ENCODE measurements at places on chromosomes 12 and 14.

- DNase-seq = no peak
These were observed 49.5 kb downstream of the RIMBP2 start for GRCh38 chr12:130666645-130667044.

DNA sequence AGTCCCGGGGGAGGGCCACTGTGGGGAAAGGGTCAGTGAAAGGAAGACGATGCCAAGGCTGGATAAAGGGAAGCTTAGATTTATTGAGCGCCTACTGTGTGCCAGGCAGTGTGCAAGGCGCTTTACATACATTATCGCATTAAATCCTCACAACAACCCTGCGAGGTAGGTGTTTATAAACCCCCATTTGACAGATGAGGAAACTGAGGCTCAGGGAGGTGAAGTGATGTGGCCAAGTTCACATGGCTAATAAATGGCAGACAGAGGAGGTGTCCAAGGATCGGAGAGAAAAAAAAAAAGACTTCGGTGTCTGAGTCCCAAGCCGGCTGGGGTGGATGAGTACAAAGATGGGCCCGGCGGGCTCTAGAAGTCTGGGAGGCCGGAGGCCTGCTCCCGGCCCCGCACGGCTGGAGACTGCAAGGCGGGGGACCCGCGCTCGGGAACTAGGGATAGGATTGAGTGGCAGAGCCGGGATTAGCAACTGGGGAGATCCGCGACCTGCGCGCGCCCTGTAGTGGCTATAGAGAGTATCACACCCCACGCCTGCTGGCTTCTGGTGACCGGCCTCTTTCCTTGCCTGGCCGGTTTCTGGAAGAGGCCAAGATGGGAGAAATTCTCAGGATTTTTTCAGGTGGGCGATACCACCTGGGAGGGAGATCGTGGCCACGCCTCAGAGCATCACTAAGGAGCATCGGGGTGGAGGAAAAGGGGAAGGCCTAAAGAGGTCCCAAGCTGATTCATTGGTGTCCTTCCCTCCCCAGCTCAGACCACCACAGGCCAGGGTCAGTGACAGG lies 3.9 kb downstream of the DDN start:
- peak; percentile 88 for DNase-seq

- DNase-seq = no peak
These were observed 26.4 kb upstream of the NOS1 start for GRCh38 chr12:117387832-117388231.

- no peak for DNase-seq
These were observed 3.3 kb downstream of the GMPR2 start for GRCh38 chr14:24235804-24236688.

DNA sequence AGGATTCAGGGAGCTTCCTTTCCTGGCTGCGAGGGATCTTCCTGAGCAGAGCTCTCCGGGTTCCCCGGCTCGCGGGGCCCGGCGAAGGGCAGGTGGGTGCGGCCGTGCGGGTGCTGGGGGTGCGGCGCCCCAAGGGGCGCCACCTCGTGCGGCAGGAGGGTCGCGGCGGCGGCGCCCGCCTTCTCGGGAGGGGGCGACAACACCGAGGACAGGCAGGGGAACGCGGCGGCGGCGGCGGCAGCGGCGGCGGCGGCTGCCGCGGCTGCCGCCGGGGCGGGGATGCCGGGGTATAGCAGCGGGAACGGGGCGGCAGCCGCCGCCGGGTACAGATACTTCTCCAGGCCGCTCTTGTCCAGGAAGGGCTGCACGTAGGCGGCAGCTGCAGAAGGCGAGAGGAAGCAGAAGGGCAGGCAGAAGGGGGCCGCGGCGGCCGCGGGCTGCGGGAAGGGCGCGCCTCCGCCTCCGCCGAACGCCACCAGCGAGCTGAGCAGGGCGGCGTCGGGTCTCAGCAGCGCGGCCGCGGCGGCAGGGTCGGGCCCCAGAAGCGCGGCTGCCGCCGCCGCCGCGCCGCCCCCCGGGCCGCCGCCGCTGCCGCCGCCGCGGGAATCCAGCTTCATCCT lies 2.7 kb downstream of the BHLHE41 start:
- peak; percentile 67 for DNase-seq

- no peak for DNase-seq
These were observed 17.2 kb upstream of the ARID2 start for GRCh38 chr12:45712319-45712718.

DNA sequence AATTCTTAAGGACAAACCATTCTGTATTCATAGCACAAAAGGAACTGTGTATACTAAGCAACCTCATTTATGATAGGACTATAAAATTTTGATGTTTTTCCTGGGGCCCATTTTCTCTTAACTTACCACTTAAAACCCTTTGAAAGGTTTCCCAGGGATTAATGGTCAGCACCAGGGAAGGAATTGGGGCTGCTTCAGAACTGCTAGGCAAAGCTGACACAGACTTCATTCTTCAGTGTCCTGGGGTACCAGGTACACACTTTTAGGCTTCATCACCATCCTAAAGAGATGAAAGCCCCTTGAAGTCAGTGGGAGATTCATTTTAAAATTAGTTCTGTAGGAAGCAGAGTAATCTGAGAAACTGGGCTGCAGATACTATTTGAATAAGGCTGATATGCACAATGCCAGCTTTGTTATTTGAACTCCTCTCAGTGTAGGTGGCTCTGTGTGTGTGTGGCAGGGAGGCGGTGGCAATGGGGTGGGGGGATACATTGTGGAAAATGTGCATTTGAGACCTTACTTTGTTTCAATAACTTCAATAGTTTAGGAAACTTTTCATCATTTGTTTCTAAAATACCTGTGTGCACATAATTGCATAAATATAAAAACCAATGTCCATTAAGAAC lies 329.3 kb upstream of the DCN start:
- no peak for DNase-seq

DNA sequence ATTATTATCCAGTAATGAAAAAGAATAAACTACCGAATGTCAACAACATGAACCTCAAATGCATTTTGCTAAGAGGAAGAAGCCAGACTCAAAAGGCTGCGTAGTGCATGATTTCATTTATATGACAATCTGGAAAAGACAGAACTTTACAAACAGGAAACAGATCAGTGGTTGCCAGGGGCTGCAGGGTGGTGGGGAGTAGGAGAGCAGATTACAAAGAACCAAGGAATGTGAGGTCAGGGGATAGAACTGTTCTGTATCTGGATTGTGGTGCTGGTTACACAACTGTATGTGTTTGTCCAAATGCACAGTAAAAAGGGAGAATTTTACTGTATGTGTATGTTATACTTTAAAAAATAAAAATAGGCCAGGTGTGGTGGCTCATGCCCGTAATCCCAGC lies 89.7 kb upstream of the MYL2 start:
- no peak for DNase-seq

- no peak for DNase-seq
These were observed 1151.0 kb downstream of the BCL11B start for GRCh38 chr14:98120831-98121464.

DNA sequence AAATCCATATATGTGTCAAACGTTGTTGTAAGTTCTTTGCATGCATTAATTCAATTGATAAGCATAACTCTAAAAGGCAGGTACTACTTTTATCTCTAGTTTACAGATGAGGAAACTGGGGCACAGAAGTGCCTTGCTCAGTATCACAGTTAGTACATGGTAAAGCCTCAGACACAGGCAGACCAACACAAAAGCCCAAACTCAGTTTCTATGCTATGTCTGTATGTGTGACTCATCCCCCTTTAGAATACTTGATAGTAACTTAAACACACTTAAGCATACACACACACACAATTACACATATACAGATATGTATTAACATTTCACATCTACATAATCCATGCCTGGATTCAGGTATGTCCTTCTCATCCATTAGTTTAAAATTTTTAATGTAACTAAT lies 88.0 kb downstream of the EPS8 start:
- DNase-seq = no peak

GRCh38 chr12:114852976-114853529 lies 169.1 kb upstream of the TBX3 start:
- no peak for DNase-seq

DNA sequence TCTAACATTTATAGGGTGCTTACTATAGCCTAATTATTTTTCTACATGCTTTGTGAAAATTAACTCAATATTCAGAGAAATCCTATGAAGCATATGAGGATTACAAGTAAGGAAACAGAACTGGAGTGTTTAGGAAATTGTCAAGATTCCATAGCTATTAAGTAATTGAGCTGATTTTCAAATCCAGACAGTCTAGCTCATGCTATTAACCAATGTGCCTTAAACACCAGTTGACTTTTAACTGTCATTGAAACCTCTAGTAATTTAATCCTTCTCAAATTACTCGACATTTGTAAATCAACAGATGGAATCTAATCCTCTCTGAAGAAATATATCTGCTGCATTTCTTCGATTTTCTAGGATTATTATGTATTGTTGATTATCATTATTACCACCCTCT lies 488.9 kb downstream of the MDGA2 start:
- DNase-seq = no peak

DNA sequence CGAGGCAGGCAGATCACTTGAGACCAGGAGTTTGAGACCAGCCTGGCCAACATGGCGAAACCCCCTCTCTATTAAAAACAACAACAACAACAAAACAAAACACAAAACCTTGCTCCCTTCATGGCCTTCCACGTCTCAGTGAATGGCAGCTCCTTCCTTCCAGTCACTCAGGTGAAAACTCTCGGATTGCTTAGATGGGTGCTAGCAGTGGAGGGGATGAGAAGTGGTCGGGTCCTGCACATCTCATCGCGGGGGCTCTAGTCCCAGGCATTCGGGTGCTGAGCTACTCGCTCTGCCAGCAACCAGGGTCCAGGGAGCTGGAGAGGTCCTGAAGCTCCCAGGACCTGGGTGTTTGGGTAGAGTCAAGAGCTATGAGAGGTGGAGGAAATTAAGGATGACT lies 7.7 kb downstream of the SLC6A13 start:
- no peak for DNase-seq

- no peak for DNase-seq
These were observed 47.0 kb upstream of the ERGIC2 start for GRCh38 chr12:29427964-29428363.

DNA sequence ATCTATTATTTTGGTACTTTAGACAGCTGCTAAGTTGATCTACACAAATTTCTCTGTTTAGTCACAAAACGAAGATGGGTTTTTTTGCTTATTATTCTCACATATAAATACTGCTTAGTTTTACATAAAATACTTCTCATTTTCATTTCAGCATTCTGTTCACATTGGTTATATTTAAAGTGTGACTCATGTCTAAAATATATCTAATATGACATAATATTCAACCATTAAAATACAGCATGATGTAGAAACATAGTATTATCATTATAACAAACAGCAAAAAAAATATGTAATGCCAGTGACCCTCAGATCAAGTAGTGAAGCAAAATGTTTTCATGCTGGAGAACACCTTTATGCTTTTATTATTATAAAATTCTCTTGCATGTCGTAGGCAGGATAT lies 63.7 kb downstream of the SH2B3 start:
- no peak for DNase-seq

- DNase-seq = no peak
These were observed 698.6 kb upstream of the MDGA2 start for GRCh38 chr14:48373981-48374380.

- no peak for DNase-seq
These were observed 88.4 kb upstream of the DCD start for GRCh38 chr12:54736549-54736948.

- DNase-seq = no peak
These were observed 114.0 kb downstream of the RPAP3 start for GRCh38 chr12:47591795-47592194.

DNA sequence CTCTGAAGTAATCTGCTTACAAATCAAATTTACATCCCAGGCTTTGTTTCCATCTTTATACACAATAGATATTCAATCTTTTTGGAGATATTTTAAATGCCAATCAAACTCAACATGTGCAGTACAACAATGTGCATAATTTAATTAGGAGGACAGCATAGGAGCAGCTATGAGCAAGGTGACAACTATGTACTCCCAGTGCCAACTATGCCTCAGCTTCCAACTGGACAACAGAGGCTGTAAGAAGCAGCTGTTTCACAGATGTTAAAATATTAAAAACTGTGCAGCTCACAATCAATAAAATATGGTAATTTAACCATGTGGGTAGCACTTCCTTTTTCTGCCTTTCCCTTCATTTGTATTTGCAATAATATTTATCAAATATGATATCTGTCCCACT lies 99.9 kb downstream of the ST8SIA1 start:
- no peak for DNase-seq

DNA sequence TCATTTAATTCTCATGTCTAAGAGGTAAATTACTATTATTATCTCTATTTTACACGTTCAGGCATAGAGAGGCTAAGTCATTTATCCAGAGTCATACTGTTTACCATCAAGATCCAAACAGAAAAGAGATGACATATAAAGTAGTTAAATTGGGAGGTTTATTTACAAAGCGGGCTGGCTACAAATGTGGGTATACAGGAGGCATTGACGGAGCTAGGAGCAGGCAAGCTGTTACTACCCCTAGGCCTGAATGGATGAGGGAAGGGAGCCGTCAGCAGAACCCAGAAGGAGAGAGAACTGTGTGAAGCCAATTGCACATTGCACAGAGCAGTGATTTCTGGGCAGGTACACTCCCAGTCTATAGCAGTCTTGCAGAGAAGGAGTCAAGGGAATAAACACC lies 39.8 kb downstream of the DACT1 start:
- no peak for DNase-seq

DNA sequence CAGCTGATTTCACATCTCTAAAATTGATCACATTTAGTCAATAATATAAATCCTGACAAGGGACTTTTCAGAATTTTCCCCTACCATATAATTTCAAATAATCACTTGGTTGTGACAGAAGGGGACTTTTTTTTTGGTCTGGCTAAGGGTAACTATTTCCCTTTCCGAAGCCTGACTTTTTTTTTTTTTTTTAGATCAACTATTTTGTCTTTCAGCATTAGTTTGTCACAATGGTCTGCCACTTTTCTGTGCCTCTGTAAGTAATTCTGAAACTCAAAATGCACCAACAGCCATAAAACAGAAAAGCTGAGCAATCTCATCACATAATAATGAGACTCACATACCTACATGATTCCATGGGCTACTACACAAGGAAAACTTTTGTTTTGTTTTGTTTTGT lies 266.4 kb downstream of the SSPN start:
- DNase-seq = no peak

GRCh38 chr12:116472193-116472592 lies 87.0 kb upstream of the MAP1LC3B2 start:
- no peak for DNase-seq

DNA sequence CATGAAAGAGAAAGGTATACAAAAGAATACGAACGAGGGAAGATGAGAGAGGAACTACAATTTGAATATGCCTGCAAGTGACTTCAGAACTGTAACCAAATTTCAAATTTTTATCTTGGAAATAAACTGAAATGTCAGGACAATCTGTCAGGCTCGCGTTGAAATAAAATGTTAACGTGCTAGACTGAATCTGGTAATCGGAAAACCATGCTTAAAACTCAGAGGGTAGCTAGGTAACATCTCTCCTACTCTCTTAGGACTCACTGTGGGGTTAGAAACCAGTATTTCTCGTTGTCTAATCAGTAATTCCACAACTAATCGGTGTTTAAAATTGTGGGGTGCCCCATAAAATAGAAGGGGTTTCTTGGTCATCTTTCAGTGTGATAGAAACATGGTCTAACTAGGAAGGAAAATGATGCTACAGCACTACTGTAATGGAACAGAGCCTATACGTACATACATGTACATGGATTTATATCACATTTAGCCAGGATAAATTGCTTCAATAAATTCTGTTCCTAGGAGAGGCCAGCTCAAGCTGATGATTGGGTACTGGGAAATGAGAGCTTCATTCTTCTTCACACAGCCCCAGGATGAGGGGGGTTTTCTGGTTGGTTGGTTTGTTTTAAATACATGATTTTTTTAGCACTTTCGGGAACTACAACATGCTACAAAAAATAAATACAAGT lies 23.9 kb downstream of the ATF7 start:
- no peak for DNase-seq

- DNase-seq = no peak
These were observed 137.6 kb upstream of the TBX3 start for GRCh38 chr12:114821570-114821969.

All from lower lobe of right lung (tissue), 2 donors.